SW 1271 (cell line): ENCODE measurements at places on chromosomes 7 and 10.

DNA sequence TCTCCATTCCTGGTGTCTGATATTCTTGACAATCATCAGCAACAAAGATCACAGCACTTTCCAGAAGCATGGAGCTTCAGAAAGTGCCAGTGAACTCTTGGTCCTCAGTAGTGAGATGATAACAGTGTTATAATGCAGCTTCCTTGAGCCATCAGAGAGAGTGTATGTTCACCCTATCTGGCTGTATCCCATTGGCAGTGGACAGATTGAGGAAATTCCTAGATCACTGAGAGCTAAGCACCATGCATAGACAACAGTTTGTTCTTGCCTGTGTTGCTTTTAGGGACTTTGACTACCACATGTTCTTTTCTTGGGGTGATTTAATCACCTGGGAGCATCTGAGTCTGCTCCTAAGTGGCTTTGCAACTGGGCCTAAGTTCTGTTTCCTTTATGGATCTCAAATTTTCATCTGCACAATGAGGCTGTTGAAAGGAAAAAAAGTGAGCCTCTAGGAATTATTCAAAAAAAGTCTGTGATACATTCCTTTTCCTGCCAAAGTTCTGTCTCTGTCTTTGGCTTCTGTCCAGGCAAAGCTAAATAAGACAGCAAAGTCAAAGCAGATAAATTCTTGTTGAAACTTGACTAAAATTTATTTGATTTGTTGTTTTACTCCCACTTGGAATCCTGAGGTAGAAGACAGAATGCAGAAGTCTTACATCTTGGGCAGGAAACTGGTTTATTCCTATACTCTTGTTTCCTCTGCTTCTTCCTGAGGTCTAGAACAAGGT, 14.5 kb upstream of the ZNF282 start:
- no peak for DNase-seq

DNA sequence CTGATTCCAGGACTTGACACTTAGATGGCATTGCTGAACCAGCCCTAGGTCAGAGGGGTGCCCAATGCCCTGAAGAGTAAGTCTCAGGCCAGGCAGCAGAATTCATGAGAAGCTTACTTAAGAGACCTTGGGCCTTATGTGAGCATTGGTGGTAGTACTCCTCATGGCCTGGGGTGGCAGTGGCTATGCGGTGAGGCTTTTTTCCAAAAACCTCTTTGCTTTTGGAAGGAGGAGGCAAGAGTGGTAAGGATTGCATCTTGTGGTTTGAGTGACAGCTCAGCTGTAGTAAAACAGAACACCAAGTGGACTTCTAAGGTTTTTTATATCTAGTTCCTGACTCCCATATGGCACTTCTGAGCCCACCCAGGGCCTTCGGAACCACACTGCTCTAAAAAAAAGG, 459.0 kb upstream of the STEAP1 start:
- no peak for DNase-seq

DNA sequence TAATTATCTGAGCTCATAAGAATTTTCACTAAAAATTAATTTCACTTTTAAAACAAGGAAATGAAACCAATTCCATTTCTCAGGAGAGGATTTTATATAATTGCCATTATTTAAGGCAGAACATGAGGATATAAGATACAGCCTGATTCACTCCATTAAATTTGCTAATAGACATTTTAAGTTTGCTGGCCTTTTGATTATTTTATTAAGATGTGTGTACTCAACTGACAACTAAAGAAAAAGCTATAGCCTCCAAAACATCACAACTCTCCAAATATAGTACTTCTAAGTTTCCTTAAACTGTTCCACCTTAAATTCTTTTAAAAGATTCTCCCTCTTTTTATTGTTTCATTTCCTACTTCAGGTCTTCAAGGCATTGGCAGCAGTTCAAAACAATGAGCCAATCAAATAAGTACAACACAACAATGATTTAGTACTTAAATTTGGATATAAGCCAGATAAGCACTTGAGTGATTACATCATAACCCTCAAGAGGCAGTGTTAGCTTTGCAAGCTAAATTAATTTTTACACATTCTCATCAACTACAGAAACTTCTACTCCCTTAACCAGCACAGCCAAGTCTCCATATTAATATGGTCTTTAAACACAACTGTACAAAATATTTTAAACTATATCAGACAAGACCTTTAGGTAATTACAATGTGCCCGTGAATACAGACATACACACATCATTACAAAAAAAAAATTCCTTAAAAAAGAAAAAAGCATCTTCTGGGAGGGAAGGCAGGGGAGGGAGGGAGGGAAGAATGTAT, 121.8 kb downstream of the KMT2C start:
- DNase-seq, result no peak

GRCh38 chr10:6025683-6026255, 36.4 kb downstream of the IL2RA start:
- no peak for DNase-seq

GRCh38 chr7:126436213-126436868, 816.4 kb downstream of the GRM8 start:
- no peak for DNase-seq

DNA sequence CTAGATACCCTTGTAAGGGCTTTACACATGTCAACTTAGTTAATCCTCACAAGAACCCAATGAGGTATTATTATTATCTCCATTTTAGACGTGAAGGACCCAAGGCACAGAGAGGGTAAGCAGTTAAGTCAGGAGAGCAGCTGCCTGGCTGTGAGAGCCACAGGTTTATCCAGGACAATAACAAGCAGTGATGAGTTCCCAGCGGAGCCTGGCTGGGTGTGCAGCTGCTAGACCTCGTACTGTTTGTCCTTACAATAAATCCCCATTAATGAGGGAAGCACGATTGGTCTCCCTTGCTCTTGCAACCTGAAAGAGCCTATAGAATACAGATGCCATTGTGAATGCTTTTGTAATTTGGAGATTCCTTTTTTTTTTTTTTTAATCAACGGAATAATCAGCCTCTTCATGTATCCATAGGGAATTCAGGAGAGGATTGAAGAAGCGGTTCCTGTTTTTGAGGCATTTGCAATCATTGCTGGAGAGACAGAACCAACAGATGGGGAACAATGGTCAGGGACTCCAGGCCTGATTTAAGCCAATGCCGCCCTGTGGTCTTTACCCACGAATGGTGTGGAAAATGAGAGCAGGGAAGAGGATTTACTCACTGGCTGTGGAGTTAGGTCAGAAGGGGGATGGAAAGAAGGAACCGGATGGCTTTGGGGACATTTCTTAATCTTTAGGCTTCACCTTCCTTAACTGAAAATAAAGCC, 12.3 kb upstream of the ASB4 start:
- DNase-seq, result no peak

DNA sequence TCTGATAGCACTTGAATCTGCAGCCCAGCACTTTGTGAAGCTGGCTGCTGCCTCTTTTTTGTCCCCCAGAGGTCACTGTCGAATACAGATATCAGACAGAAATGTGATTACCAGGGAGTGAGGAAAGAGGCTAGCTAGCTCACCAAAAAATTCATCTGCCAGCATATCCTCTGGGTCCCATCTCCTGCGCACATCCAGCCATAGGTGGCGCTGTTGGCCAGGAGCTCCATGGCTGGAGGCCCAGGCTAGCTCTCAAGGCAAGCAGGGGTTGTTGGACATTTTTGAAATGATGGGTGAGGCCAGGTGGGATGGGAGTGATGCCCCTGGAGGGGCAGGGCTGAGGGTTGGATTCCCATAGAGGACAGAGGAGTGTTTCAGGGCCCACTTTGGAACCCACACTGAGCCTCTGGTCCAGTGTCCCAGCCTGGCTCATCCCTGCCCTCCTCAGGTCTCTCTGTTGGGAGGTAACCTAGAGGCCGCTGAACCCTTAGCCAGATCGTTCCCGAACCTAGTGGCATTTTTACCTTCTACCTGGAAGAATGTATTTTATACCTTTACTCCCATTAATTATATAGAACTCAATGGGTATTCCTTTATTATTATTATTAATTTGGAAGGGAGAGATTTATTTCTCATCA, 14.8 kb downstream of the DPCD start:
- DNase-seq, result peak; percentile 33

DNA sequence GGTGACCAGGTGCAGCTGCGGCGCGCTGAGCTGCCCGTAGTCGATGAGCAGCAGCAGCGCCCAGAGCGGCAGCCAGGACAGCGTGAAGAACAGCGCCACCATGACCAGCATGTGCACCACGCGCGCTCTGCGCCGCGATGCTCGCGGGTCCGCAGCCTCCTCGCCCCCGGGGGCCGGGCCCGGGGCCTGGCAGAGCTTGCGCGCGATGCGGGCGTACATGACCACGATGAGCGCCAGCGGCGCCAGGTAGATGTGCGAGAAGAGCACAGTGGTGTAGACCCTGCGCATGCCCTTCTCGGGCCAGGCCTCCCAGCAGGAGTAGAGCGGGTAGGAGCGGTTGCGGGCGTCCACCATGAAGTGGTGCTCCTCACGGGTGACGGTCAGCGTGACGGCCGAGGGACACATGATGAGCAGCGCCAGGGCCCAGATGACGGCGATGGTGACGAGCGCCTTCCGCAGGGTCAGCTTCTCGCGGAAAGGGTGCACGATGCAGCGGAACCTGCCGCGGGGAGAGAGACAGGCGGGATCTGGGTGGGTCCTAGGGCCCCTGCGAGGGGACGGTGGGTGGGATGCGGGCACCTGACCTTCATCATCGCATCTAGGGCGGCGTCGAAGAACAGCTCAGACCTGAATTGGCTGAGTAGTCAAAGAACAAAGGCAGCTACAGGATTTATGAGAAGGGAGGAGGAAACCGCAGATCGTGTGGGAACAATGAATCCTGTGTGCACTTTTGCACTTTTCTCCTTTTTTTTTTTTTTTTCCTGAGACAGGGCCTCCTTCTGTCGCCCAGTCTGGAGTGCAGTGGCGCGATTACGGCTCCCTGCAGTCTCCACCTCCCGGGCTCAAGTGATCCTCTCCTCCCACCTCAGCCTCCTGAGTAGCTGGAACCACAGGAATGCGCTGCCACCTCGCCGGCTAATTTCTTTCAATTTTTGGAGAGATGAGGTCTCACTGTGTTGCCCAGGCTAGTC, 22.4 kb upstream of the PPA1 start:
- DNase-seq, result no peak
